ENCODE measurements at places on chromosomes 13 and 19. TPM values are rescaled to one million over a fixed set of nuclear protein-coding genes. Genes with fewer than 3 reads are reported as not detected.

GRCh38 chr13:42494157-42494556, 79.8 kb upstream of the TNFSF11 start:
- no peak for DNase-seq

DNA sequence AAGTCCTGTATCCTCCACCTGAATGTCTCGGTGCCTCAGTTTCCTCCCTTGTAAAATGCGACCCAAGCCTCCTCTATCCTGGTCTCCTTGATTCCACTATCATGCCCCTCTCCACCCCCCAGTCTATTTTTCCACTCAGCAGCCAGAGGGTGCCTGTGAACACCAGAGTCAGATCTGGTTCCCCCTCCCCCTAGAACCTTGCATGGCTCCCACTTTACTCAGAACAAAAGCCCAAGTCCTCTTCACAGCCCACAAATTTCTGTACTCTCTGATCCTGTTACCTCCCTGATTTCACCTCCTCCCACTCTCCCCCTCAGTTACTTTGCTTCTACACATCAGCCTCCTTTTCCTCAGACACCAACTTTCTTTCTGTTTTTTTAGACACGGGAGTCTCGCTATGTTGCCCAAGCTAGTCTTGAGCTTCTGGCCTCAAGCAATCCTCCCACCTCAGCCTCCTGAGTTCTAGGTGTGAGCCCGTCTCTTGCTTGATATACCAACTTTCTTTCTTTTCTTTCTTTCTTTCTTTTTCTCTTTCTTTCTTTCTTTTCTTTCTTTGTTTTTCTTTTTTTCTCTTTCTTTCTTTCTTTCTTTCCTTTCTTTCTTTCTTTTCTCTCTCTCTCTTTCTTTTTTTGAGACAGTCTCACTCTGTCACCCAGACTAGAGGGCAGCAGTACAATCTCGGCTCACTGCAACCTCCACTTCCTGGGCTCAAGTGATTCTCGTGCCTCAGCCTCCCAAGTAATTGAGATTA, 869 bp downstream of the DAND5 start:
- no peak for DNase-seq

GRCh38 chr13:66305961-66306617, 924.0 kb downstream of the PCDH9 start:
- no peak for DNase-seq

GRCh38 chr19:45517641-45518468, 10.6 kb downstream of the VASP start:
- DNase-seq = no peak

- peak; percentile 27 for DNase-seq
Observed at GRCh38 chr13:57640607-57641006, 9.1 kb downstream of the PCDH17 start.

GRCh38 chr19:39341129-39341718, 997 bp upstream of the SAMD4B start:
- DNase-seq = no peak

GRCh38 chr19:56266051-56266450, 6.5 kb upstream of the EDDM13 start:
- no peak for DNase-seq

- peak; percentile 75 for DNase-seq
Observed at GRCh38 chr13:39612023-39612637, 9.1 kb upstream of the LHFPL6 start.

- no peak for DNase-seq
Observed at GRCh38 chr19:40597329-40597838, 3.8 kb upstream of the LTBP4 start.

GRCh38 chr19:38685666-38686529, 38.4 kb downstream of the ACTN4 start:
- peak; percentile 85 for DNase-seq

- peak; percentile 99 for DNase-seq
Observed at GRCh38 chr13:110126391-110126961, 180.5 kb downstream of the COL4A1 start.

DNA sequence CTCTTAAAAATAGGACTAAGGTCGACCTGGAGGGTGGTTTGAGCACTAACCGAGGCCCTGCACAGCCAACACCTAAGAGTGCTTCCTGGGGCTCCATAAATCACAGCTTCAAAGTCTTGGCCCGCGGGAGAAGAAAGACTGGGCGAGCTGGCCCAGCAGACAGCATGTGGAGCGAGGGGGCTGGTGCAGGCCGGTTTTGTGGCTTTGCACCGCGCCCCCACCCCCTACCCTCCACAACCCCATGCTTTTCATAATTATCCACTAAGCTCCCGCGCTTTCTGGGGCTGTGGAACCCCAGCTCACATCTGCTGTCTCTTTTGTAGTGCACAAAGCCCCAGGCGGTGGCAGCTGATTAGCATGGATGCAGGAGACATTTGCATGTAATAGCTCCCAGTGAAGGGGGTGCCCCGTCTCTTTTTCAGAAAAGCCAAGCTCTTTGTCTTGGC, 17.1 kb downstream of the CARM1 start:
- no peak for DNase-seq

GRCh38 chr13:48985756-48986155, 10.0 kb downstream of the FNDC3A start:
- no peak for DNase-seq

GRCh38 chr19:28847468-28847867, 365.5 kb downstream of the UQCRFS1 start:
- DNase-seq = peak; percentile 26

DNA sequence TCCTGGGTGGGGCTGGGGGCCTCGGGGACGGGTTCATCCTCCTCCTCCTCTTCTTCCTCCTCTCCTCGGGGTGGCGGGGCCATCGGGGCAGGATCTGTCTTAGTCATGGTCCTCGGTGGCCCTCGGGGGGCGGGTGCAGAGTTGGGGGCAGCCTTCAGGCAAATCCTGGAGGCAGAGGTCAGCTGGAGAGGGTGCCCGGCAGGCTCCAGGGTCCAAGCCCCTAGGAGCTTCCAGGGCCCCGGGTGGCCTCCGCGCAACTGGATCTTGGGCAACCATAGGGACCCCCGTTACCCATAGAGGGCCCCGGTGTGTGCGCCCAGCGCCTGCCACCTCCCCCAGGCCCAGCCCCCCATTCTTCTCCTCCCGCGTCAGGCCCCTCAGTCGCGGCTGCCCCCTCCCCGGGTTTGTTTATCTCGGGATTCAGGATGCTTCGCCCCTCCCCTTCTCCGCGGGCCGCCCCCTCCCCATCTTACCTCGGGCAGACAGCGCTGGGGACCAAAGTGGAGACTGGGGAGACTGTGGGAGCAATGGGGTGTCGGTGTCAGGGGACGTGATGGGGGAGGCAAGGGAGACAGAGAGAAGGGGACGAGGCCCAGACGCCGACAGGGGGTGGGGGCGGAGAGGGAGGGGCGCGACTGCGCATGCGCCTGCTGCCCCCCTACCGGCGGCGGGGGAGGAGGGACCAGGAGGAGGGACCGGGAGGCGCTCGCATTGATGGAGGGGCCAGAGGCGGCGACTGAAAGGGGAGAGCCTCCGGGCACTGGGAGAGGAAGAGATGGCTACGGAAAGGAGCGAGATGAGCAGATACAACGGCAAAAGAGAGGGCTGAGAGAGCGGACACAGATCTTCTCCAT, at the start of gene CLIP3:
TSS of gene CLIP3 (minus strand) at position 623 of the 854 bp plus-strand sequence. CDS start at position 107, 516 bp downstream.
- DNase-seq = no peak

DNA sequence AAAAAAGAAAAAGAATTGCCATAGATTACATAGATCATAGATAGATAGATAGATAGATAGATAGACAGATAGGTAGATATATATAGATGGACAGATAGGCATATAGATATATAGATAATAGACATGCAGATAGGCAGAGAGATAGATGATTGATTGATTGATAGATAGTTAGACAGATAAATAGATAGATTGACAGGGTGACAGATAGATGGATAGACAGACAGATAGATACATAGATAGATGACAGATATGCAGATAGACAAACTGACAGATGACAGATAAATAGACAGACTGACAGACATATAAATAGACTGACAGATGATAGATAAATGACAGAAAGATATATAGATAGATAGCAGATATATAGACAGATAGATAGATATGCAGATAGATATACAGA, 474.0 kb downstream of the IRS2 start:
- DNase-seq = no peak

- DNase-seq = no peak
Observed at GRCh38 chr13:111011899-111012298, 97.0 kb upstream of the ANKRD10 start.

- peak; percentile 76 for DNase-seq
Observed at GRCh38 chr13:100176801-100177400, 88.0 kb downstream of the PCCA start.

GRCh38 chr13:93620181-93620765, 393.7 kb downstream of the GPC6 start:
- DNase-seq = no peak

- no peak for DNase-seq
Observed at GRCh38 chr19:4619668-4620294, 19.5 kb upstream of the TNFAIP8L1 start.

- DNase-seq = peak; percentile 87
Observed at GRCh38 chr19:5967994-5968430, 9.9 kb downstream of the RANBP3 start.

DNA sequence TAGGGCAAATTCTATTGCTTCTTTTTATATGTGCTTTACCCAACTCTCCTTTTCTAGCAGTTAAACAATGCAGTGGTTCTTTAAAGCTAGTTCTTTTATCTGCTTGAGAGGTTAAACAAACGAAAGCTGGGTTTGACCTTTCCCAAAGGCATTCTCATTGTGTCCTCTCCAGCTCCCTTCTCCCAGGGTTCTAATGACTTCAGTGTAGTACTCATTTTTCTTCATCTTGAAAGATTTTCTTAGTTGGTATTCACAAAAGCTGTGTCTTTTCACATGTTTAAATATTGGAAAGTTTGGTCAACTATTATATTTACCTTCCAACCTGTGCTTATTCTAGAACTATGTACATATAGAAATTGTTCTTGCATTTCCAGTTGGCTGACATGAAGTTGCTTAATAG, 1.5 kb downstream of the WASF3 start:
- DNase-seq = no peak

GRCh38 chr13:26335158-26335557, 81.2 kb downstream of the CDK8 start:
- DNase-seq = no peak

DNA sequence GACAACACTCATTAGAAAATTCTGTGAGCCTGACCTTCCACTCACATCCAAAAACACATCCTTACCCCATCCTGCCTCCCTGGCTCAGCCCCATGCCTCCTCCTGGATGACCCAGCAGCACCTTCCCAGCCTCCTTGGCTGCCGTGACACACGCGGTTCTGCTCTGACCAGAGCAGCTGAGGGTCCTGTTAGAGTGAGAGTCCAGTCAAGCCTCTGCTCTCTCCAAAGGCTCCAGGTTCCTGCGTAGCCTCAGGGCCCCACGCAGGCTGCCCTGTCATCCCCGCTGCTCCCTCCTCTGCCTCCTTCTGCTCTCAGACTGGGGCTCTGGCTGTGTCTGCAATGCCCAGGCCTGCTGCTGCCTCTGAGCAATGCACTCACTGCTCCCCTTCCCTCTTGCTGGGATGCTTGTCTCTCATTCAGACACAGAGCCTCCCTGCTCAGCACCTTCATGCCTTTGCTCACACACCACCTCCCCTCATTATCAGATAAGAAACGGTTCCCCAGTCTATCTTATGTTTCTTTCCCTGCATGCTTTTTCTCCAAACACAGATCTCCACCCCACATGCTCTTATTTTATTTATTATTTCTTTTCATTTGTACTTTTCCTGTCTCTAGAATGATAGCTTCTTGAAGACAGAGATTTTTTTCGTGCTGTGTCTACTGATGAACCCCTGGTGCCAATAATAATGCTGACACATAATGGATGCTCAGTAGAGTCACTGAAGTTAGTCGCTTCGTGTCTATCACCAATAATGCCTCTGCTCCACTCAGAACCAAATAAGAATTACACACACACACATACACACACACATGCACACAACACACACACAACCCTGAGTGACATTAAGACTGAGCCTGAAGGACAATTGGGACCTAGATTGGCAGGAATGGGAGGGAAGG, 10.2 kb upstream of the SIGLEC6 start:
- no peak for DNase-seq

The FFAR3 gene
- total RNA-seq = not detected

The TTYH1 gene
- not detected for total RNA-seq

The LAIR1 gene
- not detected for total RNA-seq

The KRTDAP gene
- not detected for total RNA-seq

The VSTM2B gene
- not detected for total RNA-seq

The CYP4F2 gene
- 1.9 TPM for total RNA-seq

The CELF5 gene
- 0.20 TPM for total RNA-seq

The CTXN1 gene
- 18.6 TPM for total RNA-seq

The DIRAS1 gene
- not detected for total RNA-seq

The LGALS7B gene
- not detected for total RNA-seq

The SLC25A41 gene
- 0.10 TPM for total RNA-seq

The TMPRSS9 gene
- not detected for total RNA-seq

The DYRK1B gene
- 47.1 TPM for total RNA-seq

The OR4F17 gene
- not detected for total RNA-seq

The ZNF548 gene
- 24.9 TPM for total RNA-seq

The PRODH2 gene
- 0.20 TPM for total RNA-seq

The SIGLEC5 gene
- total RNA-seq = not detected

All from renal cortical epithelial cell (primary cell).